ENCODE measurements at places on chromosomes 3 and 15. TPM values are rescaled to one million over a fixed set of nuclear protein-coding genes. Genes with fewer than 3 reads are reported as not detected.

- no peak for DNase-seq
Observed at GRCh38 chr3:195897853-195898415, 10.4 kb downstream of the TNK2 start.

DNA sequence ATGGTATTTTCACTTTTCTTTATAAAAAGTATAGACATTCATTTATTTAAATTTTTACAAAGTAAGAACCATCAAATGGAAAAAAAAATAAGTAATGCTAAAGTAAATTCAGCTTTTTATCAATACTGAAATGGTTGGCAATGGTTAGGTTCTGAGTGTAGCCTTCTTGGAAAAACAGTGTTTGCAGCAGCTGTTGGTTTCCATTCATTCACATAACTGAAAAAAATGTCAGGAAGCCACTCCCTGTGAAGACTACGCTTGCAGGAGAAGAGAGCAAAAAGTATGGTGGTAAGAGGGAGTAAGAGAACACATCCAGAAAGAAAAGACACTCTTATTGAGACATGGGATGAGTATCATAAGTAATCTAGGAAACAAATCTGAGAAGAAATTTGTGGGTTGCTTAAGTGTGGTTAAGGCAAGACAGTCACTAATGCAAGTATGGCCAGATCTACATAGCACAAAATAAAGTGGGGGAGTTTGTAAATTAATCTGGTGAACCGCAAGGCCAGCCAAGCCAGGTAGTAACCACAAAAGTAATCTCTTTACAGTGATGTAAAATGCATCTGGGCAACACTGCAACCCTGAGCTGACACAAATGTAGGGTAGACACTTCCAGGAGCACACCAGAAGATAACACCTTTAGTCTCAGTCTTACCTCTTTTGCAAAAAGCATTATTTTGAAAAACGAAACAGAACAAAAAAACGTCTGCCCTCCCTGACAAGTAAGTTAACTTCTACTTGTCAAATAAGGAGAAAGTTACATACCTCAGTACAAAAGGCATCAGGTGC, 133.7 kb downstream of the IGSF11 start:
- no peak for DNase-seq

GRCh38 chr3:38623539-38623938, 25.9 kb downstream of the SCN5A start:
- no peak for DNase-seq

DNA sequence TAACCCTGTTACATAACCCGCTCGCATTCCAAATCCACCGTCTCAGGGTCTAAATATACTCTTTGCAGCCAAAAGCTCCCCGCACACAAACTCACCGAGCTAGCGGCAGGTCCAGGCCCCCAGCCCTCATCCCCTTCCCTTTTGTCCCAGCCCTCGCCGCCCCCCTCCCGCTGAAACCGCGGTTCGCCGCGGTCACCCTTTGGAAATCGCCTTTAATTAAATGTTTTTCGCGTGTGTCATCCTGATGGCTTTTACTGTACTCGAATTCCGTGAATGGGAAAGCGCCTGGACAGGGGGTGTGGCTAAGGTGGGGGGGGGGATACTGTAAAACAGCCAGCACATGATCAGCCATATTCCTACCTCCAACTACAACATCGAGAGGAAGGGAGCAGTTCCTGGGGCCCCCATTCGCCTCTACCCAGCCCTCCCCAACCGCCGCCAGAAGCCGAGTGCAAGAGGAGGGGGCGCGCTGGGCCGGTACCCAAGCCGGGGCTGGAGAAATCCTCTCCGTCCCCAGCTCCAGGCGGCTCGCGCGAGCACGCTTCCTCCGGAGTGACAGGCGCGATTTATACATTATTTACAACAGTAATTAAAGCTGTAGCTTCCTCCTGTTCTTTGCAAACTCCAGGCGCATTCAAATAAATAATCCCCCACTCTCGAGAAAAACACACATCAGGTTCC, 1.7 kb downstream of the RORA start:
- DNase-seq = peak; percentile 52

GRCh38 chr15:52415628-52416027, 113.1 kb downstream of the MYO5A start:
- DNase-seq = peak; percentile 17

The THPO gene
- not detected for total RNA-seq

The CPNE4 gene
- total RNA-seq = 1.5 TPM

GRCh38 chr3:175977968-175978752, 1119.0 kb downstream of the NAALADL2 start:
- DNase-seq = no peak

- DNase-seq = no peak
Observed at GRCh38 chr3:183898028-183898431, 13.3 kb upstream of the PARL start.

GRCh38 chr15:75989875-75990274, 22.3 kb downstream of the NRG4 start:
- no peak for DNase-seq

GRCh38 chr3:98732286-98733052, 30.7 kb upstream of the ST3GAL6 start:
- DNase-seq = peak; percentile 58
